ENCODE measurements at places on chromosomes 6 and 20.

DNA sequence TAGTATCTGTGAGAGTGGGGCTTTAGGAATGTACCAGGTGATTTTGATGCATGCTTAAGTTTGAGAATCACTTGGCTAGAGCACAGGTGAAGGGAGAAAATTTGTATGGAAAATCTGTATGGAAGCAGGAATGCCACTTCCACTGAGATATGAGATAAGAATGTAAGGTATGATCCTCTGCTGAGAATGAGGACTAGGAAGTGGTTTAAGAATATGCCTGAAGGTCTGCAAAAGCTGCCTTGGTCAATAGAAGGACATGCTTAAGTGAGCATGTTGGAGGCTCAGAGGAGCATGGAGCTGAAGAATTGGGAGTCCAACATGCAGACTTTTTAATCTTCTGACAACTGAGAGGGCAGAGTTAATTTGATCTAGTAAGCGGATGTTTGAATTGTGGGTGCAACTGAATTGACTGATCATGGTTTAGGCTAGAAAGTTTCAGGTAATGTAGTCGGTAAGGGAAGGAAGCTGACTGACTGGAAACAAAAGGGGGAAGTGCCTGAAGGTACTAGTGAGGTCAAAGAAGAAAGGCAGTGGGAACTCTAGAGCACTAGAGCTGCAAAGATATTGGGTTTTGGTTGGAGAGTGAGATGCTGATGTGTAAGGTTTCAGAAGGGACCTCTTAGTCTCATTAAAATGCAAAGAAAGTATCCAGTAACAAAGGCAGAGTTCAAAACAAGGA is 28.6 kb upstream of the NOTCH4 start:
- DNase-seq = no peak

- no peak for DNase-seq
These were observed 10.6 kb upstream of the BTBD9 start for GRCh38 chr6:38650207-38650752.

DNA sequence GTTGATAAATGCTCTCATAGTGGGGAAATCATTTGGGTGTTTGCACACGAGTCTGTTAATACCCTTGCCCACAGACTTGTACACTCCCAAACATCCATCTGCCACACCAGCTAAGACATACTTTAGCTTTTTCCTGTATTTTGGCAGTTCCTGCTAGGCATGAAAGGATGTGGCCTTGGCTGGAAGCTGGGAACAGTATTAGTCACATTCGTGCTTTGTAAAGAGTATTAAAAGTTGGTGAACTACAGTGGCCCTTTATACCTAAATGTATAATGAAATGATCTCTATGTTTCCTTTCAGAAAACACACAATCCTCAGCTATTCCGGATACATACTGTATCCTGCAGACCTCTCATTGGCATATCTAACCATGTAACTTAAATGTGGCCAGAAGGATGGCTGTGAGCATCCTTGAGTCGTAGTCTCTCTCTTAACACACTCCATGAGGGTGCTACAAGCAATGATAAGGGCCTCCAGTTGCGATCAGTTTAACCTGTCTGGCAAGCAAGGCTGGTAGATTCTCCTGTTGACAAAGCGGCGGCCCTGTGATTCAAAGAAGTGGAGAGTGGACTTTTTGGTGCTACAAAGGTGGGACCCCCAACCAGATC is 1.5 kb downstream of the LEMD2 start:
- no peak for DNase-seq

DNA sequence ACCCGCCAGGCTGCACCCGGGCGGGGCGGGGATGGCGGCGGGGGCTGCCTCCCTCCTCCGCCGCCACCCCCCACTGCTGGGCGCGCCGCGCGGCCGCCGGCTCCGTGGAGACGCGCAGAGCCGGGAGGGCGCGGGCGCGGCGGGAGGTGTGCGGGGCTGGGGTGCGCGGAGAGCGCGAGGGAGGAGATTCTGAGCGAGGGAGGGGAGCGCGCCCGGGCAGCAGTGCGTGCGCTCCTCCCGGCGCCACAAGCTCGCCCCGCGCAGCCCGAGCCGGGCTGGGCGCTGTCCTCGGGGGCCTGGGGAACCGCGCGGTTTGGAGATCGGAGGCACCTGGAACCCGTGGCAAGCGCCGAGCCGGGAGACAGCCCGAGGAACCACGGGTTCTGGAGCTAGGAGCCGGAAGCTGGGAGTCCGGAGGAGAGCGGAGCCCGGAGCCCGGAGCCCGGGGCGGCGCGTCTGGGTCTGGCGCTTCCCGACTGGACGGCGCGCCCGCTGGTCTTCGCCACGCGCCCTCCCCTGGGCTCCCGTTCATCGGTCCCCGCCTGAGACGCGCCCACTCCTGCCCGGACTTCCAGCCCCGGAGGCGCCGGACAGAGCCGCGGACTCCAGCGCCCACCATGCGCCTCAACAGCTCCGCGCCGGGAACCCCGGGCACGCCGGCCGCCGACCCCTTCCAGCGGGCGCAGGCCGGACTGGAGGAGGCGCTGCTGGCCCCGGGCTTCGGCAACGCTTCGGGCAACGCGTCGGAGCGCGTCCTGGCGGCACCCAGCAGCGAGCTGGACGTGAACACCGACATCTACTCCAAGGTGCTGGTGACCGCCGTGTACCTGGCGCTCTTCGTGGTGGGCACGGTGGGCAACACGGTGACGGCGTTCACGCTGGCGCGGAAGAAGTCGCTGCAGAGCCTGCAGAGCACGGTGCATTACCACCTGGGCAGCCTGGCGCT is at the start of gene NTSR1:
Gene NTSR1, plus strand, starts transcription at position 246 of the 946 bp plus-strand sequence. Its CDS starts 372 bp downstream, at position 618.
- no peak for DNase-seq

DNA sequence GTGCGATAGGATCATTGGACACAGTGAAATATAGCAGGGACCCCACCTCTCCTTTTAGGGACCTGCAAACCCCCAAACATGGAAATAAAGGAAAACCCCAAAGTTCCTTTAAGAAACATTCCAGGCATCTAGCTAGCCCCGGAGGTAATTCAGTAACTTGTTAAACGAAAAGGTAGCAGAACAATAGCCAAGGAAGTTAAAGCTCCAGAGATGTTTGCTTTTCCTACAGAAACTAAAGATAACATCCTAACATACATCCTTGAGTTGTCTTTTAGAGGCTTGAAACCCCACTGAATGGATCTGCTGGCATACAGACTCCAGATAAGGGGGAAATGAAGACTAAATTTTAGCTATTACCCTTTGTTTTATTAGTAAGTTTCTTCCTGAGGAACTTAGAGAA is 51.0 kb downstream of the FAM184A start:
- DNase-seq = no peak

GRCh38 chr6:21220271-21220987 is 373.1 kb upstream of the SOX4 start:
- no peak for DNase-seq

DNA sequence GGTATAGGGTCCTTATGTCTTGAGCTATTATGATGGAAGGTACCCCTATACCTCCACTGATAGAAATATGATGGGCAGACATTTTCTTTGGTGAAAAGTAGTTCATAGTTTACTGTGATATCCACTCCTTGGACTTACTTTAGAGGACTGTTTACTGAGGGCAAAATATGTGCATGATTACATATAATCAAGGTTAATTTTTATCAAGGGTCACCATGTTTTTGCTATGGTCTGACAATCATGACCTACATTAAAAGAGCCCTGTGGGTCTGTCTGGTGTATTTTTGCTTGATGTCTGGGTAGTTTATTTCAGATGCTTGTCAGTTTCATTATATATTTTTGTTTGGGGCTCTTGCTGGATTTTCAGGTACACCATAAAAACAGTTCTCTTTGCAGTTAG is 40.1 kb downstream of the CDKAL1 start:
- DNase-seq = no peak

DNA sequence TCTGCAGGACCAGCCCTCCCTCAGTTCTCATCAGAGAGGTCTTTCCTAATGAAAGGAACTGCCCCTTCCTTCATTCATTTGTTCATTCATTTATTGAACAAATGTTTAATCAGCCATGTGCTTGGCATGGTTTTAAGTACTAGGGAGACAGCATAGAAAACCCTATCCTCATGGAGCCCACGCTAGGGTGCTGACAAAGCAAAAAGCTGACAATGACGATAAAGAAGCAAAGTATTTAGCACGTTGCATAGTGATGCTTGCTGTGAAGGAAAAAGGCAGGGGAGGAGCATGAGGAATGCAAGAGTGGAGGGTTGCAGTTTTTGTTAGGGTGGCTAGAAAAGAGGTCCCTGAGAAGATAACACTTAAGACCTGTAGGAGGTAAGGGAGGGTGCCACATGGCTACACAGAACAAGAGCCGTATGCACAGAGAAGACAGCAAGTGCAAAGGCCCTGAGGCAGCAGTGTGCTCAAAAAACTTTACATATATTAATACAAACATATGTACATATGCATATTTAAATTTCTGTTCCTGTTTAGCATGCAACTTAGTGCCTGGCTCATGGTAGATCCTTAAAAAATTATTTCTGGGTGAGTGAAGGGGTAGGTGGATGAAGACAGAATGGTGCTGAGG is 98.9 kb downstream of the EYA2 start:
- DNase-seq = no peak

GRCh38 chr6:126766820-126767219 is 351.7 kb upstream of the RSPO3 start:
- no peak for DNase-seq

GRCh38 chr20:58131151-58131550 is 97.3 kb downstream of the ANKRD60 start:
- DNase-seq = no peak

DNA sequence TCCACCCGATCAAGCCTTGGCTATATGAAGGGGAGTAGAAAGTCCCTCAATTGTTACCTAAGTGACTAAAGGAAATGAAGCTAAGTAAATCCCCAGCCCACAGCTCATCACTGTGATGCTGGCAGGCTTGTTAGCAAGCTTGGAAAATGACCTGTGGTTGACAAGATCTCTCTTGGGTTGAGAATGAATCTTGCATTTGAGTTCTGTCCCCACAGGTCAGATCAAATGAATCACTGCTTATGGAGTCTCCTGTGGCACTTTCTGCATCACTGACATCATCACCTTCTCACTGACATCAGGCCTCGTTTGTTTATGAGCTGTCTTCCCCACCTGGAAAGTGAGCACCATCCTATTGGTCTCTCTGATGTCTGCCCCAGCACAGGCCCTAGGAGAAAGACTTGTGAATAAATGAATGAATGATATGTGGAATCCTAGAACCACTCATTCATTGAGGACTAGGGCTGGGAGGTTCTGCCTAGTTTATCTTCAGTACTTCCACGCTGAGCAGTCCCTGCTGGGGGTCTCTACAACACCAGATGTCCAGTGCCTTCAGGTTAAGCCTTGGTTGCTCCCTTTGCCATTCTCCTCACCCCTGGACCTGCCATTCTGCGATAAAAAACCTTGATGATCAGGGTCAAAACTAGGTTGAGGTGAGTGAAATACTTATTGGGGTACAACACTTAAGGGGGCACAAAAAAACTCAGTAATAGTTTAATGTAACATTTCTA is 318.4 kb upstream of the MOCS1 start:
- DNase-seq = no peak

- peak; percentile 48 for DNase-seq
These were observed at the start of gene RRP36 for GRCh38 chr6:43021270-43022047. Gene RRP36 (plus strand): TSS chr6:43021623. CDS start chr6:43021655, 32 bp downstream.

DNA sequence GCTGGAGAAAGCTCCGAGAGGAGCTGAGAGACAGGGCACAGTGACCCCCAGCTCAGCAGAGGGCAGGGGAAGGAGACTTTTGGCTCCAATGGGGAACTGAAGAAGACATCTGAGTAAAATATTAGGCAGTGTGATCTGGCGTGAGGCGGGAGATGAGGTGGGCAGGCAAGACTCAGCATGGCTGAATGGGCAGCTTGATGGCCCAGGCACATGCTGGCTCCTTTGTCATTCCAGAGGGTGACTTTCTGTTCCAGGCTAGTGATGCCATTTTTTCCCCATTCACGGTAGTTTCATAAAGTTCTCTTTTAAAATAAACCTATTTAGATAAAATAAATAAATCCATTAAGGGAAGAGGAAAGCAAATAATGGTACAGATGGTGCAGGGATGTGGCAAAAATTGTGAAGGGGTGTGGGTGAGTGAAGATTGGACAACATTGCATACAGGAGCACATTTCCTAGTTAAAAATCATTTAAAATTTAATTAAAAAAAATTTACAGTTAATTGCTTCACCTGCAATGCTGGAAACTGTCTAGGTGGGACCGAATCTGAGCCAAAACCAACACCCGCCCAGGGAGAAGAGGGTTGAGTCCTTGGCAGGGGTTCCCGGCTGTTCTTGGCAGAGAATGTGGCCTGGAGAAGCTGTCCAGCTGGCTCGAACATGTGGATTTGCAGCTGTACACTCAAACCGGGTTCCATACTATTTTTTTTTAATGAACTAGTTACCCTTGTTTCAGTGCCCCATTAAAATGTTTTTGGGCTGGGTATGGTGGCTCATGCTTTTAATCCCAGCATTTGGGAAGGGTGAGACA is 41.7 kb upstream of the PRELID3B start:
- DNase-seq = peak; percentile 29

- no peak for DNase-seq
These were observed 42.6 kb upstream of the DEK start for GRCh38 chr6:18306977-18307376.

DNA sequence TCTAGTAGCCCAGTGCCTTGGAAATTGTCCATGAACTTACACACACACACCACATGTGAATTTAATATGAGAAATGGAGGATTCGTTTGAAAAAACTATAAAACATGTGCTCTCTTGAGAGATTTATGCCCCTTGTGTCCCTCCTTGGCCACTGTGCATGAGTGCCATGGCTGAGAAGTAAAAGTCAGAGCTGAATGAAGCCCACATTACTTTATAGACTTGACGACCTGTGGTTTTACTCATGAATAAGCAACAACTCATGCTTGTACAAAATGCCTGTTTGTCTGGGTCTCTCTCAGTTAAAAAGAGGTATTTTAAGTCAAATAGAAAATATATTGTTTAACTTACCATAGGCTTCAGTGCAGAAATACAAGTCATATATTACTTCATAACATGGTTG is 102.7 kb downstream of the KCNQ5 start:
- no peak for DNase-seq
